Dermis blood vessel endothelial cell (primary cell): ENCODE measurements at places on chromosomes 3 and 15. TPM values are rescaled to one million over a fixed set of nuclear protein-coding genes. Genes with fewer than 3 reads are reported as not detected.

DNA sequence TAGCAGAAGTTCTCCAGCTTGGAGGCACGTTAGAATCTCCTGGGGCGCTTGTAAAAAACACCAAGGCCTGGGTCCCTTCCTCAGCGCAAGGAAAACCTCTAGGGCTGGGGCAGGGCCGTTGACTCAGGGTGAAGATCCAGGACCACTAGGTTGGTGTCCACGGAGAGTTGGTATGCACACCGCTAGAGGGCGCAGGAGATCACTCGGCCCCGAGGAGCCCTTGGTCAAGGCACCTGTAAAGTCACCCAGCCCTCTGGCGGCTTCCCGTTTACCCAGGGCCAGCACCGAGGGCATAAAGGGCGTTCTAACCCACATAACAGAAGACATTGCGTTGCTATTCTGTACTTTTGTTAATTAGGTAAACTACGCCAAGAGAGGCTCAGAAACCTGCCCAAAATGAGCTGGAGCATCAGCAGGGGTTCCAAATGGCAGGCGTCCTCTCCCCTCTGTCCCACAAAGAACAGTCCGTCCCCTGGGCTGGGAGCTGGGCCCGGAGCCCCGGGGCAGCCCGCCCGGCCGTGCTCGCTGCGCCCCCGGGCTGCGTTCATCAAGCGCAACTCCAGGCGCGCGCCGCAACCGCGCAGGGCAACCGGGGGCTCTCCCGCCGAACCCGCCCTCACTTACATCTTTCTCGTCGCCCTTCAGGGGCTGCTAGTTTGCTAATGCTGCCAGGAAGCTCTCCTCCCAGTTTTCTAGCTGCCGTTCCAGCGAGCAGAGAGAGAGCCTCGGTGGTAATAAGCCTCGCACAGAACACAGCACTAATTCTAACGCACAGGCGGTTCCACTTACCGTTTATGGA, 332.1 kb downstream of the ARRDC4 start:
- peak; percentile 54 for DNase-seq

- DNase-seq, result no peak
These were observed 265.1 kb upstream of the NR2E3 start for GRCh38 chr15:71545223-71545760.

GRCh38 chr3:179179979-179180759, 32.0 kb downstream of the PIK3CA start:
- DNase-seq, result peak; percentile 30

- DNase-seq, result peak; percentile 81
These were observed 24.8 kb downstream of the GABRA5 start for GRCh38 chr15:26891448-26892181.

DNA sequence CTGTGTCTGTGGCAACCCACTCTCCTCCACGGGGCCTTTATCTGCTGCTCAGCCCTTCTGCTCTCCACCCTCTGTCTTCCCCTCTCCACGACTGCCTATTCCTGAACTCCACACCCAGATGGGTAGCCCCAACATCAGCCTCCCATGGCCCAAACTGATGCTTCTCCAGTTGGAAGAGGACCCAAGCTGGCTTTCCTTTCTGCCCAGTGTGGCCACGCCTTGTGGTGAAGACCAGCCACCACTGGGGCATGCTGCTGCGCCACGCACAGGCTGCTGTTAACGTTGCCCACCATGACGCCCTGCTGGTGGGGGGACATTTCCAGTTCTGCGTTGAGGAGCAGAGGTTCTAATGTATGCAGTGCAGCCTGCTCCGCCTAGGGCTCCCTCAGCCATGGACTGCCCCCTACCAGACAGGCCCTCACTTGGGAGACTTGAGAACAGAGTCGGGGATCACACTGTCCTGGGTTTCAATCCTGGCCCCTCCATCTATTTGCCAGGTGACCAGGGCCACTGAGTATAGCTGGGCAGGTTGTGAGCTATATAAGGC, 26.9 kb downstream of the CFAP100 start:
- no peak for DNase-seq

GRCh38 chr3:62496503-62496902, 123.2 kb upstream of the FEZF2 start:
- DNase-seq, result no peak

DNA sequence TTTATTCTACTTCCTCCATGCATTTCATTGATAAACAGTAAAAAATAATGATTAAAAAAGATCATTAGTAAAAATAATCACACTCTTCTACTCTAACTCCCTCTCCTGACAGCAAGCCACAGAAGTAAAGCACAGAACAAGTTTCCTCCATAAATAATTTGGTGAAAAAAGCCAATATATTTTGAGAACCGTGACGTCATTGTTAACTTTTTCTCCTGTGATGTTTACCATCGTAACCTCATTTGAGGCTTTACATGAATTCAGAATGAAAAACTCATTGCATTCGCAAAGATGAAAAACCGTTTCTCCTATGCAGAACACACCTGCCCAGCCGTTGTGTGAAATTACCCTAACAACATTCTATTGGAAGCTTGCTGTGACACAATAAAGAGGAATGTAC, 120.7 kb downstream of the NSUN3 start:
- DNase-seq, result no peak

DNA sequence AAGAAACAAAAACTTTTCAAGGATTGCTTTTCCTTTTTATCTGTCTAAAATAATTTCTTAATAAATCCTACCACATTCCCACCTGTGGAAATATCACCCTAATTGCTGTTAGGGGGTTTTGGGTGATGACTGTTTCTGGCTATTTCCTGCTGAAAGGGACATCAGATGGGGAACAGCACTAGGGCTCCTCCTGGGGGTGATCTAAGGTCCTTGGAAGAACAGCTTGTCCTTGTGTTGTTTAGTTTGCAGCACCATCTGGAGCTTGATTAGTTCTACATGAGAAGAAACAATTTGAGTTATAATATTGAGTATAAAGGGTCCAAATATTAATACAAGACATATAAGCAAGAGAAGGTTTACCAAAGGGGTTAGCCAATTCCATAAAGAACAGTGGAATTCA, 18.7 kb downstream of the OR5H15 start:
- DNase-seq, result no peak

- DNase-seq, result no peak
These were observed 72.9 kb upstream of the GALNT15 start for GRCh38 chr3:16101295-16102186.

- DNase-seq, result peak; percentile 33
These were observed 103.9 kb downstream of the FBN1 start for GRCh38 chr15:48541341-48542278.

Gene SEMA5B
- 0.05 TPM in 1 of 2 replicates, not detected in the other for total RNA-seq

Gene GUCA1C
- 0.19 TPM in 1 of 2 replicates, not detected in the other for total RNA-seq

Gene TMEM108
- total RNA-seq, result 0.17 and 0.23 TPM in 2 replicates
